ENCODE measurements at places on chromosomes 16 and 17.

DNA sequence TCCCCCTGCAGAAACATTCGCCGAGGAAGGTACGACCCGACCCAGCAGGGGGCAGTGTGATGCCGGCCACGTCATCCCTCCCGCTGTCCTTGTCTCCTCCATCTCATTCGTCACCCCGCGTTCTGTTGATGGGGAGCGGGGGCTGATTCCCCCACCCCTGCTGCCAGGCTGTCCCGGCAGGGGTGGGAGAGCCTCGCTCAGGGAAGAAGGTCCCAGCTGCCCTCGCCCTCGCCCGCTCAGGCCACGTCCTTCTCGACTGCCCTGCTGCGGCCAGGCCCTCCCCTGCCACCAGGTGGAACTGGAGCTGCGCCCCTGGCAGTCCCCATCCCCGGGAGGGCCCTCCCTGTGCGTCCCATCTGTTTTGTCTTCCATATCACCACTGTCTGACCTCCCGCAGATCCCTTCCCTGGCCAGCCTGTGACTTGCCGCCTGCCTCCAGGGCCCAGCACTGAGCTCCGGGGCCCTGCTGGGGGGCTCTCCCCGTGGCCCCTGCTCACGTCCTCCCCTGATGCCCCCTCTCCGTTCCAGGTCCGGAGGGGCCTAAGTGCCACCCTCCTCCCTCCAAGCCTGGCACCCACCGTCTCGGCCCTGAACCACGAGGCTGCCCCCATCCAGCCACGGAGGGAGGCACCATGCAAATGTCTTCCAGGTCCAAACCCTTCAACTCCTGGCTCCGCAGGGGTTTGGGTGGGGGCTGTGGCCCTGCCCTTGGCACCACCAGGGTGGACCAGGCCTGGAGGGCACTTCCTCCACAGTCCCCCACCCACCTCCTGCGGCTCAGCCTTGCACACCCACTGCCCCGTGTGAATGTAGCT is 20.6 kb downstream of the ADAM11 start:
- peak; percentile 82 for DNase-seq

GRCh38 chr16:26031286-26031685 is 339.5 kb downstream of the HS3ST4 start:
- DNase-seq: no peak

DNA sequence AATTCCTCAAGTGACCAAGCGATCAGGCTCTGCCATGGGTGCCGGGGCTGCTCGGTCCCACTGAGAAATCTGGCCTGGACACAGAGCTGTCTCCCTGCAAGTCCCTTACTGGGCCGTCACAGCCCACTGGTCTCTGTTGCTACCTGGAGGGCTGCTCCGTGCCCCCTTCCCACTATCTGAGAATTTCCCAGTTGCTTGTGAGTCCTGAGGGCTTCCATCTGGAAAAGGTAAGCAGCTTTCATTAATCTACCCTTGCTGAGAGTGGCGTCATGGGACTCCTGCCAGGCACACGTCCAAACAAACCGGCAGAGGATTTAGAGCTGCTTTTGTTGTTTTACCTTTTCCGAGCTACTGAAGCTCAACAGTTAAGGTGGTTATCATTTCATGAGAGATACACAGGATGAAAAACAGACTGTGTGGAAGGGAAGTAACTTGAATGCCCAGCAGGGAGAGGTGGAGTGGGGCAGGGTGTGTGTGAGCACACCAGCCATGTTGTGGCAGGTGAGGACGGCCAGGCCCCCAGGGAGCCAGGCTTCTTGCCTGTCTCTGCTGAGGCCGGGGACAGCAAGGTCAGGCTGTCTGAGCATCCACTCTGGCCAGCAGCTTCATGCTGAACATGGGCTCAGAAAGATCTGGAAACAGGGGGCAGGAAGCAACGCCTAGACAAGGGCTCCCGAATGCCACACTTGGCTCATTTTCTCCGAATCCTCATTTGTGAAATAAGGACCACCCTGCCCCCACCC is 50.6 kb downstream of the GTF3C1 start:
- no peak for DNase-seq

DNA sequence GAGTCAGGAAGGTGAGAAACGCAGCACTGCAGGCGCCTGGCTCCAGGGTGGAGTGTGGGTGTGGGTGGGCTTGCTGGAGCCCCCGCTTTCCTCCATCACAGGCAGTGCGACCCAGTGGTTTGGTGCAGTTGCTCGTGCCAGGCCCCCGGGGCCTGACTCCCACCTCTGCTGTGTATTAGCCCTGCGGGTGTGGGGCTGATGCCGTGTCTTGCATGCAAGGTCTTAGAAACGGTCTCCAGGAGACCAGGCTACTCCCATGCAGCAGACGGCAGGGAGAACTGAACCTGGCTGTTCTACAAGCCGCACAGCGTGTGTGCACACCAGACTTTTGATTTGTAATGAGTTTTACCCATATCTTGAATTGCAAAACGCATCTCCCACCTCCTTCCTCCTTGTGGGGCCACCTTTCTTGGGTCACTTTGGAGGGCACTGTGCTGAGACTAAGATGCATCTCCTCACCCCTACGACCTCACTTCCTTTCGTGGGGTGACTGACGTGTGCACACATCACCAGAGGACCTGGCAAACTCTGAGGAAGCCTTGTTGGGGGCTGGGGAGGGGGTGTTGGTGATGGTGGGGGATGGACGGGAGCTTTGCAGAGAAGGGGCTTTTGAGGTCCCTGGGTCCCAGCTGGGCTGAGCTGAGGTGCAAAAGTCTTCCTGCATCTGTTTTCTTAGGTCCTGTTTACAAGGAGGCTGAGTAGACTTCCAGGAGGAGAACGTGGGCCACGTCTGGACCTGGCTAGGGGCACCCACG is 101.8 kb upstream of the TNRC6C start:
- no peak for DNase-seq

DNA sequence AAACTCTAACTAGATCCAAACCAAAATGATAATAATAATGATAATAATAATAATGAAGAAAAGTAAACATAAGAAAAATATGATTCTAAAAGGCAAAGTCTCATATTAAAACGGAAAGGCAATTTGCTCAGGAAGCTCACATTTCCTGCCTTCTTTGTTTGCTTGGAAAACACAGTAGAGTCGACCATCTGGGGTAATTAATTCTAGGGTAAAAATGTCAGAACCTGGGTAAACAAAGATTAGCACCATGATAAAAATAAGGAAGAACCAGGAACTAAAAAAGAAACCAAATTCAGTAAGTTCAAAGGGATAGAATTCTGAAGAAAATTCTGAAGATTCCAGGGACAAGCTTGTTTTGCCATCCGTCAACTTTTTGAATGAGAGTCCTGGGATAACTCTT is 16.2 kb downstream of the KRABD2 start:
- no peak for DNase-seq

DNA sequence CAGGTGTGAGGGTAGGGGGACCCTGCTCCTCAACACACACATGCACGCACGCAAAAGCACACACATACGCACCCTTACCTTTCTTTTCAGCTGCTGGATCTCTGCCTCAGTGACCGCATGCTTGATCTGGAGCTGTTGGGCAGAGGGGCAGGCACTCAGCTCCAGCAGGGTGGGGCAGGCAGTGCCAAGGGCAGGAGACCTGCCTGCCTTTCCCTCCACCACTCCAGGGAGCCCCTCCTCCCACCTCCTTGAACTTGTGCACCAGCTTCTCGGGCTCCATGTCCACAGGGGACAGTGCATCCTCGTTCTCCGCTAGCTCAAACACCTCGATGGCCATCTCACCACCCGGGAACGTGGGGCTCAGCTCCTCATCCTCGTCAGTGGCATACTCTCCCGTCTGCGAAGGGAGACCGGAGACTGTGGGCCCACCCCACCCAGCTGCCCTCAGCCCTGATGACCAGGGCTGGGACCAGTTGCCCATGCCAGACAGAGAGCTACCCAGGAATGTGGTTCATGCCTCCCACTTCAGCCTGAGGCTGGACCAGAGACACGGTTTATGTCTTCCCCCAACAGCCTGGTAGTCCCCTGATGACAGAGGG is 9.3 kb upstream of the SAMD14 start:
- DNase-seq: no peak

DNA sequence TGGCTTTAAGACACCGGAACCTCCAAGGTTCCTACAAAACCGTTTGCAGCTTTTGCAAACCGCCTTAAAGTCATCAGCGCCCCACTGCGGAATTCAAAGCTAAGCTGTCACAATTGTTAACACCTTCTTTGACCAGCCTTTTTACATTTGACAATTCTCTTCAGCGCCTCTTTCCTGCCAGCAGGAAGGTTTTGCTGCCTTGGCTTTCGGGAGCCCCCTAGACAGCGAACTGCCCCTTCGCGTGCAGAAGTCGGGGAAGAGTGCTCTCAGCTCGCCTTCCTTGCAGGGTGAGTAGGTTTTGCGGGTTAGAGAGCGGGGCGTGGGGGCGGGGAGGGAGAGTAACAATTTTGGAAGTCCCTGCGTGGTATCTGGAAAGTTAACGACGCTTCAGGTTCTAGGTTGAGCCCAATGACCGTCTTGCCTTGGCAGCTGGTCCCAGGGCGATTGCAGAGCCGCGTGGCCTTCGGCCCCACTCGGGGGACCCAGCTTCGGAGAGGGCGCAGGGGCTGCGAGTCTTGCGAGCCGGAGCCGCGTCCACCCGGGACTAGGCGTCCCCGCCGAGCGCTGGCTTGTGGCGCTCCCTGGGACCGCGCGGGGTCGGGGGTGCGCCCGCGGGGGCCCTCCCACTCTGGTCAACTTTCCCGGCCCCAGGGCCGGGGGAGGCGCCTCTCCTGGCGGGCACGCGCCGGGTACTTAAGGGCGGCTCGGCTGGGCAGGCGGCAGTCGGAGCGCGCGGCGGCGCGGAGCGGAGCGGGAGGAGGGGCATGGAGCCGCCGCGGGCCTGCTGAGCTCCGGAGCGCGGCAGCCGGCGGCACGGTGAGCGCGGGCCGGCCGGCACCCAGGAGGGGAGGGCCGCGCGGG is at the start of gene HAS3:
HAS3 (plus strand) TSS at position 153 of the 861 bp plus-strand sequence. CDS start 3,743 bp downstream, outside the sequence.
- peak; percentile 25 for DNase-seq

All from stimulated activated CD4-positive, alpha-beta T cell treated with anti-CD3 and anti-CD28 coated beads, Interleukin-12 subunit alpha, Interleukin-12 subunit beta, amount 100 ng/mL, for 4 hours (primary cell).